GM20000 (cell line): ENCODE measurements at places on chromosomes 1 and 21.

DNA sequence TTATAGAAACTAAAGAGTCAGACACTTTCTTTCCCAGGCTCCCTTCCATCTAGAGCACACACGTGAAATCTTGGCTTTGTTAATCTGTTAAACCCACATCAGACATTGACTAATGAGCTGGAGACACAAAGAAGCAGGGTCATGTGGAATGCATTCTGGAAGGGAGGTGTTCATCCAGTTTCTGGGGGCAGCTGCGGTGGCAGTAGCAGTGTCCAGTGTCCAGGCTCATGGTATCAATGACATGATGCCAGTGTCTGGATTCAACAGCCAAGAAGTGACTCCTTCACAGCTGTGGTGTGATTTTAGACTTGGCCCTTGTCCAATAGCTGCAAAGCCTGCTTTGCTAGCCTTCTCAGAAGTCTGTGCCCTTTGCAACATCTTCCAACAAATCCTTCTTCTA, 95.2 kb downstream of the NTPCR start:
- DNase-seq = no peak

DNA sequence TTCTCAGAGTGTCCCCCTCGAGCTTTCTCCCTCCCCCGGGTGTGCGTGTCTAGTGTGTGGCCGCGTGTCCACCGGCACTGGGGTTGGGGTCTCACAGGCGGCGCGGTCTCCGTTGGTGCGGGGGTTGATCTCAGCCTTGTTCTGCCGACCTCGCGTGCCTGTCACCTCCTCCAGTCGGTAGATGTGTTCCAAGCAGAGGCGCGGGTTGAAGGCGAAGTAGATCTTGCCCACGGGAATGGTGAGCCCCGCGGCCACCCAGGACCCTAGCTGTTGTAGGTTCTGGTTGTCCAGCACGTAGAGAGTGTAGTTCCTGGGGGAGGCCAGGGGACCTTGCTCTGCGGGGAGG, 9.8 kb downstream of the INSRR start:
- DNase-seq = no peak

DNA sequence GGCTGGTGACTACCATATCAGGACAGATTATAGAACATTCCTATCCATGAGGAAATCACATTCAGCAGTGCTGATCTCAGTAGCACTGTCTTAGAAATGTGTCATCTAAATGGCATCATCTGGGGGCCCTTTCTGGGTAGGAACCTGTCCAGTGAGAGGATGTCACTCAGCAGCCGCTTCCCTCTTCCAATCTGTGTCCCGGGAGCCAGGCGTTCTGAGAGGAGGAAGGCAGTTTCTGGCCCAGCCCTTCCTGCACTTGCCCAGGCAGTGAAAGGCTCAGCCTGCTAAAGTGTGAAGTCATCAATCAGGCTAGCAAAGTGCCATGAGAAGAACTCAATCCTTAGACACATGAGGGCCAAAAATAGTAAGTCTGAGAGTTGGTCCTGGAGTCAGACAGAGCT, 25.6 kb downstream of the RAB4A start:
- no peak for DNase-seq

DNA sequence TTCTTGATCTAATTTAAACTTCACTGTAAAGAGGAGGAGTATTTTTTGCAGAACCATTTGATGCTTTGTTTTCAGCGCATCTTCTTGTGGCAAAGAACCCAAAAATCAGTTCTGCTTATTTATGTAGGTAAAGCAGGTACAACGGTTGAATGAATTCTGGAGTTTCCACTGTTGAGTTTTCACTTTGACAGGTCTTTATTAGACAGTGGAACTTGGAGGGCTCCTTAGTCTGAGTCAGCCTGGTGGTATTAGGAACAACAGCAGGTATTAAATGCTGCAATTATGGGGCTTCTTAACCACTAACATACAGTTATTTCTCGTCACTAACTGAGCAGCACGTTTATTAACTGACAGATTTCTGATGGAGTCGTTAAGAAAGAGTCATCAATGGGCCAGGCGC, 1.2 kb downstream of the LRIG2 start:
- DNase-seq = no peak

DNA sequence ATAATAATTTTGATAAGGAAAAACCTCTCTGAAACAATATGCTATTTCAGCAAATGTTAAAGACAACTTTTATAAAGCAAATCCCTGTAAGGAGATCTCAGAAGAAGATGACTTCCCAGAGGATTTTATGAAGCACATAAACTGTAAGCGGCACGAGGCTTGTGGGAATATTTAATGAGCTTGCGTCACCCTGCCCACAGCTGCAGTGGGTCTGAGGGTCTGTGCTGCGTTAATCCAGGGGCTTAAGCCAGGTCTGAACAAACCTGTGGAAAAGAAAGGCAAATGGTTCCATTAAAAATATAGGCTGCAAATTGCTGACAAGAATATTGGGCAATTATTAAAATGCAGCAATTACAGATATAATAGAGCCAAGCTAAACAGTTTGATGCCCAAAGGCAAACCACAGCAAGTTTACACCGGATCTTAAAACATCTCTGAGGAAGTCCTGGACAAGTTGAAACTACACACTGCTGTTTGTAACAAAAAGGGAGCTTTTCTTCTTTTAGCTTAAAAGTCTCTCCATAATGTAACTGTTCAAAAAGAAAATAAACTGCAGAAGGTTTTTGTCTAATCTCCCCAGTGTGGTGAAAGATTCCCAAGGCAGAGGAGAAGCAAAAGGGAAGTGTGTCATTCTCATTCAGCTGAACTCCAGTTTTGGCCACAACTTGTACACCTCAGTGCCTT, 21.8 kb downstream of the TGFBR3 start:
- no peak for DNase-seq

DNA sequence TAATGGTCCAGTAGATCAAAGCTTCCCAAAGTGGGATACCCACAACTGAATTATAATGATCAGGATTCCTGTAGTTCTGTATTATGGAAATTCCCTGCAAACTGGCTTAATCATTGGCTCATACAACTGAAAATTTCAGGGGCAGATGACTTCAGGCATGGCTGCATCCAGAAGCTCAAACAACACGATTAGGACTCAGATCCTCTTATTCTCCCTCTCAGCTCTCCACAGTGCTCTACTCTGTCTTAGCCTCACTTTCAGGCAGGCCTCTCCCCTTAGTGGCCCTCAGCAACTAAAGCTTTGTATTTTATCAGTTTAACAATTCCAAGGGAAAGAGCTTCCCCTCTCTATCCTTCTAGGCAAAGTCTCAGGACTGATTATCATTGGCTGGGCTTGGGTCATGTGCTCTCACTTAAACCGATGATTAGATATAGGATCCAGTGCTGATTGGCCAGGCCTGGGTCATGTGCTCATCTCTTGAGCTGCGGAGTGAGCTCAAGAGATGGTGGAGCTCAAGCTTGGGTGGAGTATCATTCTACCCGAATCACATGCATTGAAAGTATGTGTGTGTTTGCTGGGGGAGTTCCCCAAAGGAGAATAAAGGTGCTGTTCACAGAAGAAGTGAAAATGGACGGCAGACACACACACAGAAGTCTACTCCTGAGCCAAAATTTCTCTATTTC, 57.9 kb upstream of the RUNX3 start:
- peak; percentile 67 for DNase-seq

GRCh38 chr1:72281637-72282270, 585 bp downstream of the NEGR1 start:
- DNase-seq = no peak

GRCh38 chr1:240462766-240463395, 149.1 kb downstream of the GREM2 start:
- DNase-seq = no peak

- no peak for DNase-seq
Measured at GRCh38 chr1:200512191-200512590, 102.4 kb upstream of the ZNF281 start.

- no peak for DNase-seq
Measured at GRCh38 chr1:229990326-229990725, 76.7 kb upstream of the GALNT2 start.

DNA sequence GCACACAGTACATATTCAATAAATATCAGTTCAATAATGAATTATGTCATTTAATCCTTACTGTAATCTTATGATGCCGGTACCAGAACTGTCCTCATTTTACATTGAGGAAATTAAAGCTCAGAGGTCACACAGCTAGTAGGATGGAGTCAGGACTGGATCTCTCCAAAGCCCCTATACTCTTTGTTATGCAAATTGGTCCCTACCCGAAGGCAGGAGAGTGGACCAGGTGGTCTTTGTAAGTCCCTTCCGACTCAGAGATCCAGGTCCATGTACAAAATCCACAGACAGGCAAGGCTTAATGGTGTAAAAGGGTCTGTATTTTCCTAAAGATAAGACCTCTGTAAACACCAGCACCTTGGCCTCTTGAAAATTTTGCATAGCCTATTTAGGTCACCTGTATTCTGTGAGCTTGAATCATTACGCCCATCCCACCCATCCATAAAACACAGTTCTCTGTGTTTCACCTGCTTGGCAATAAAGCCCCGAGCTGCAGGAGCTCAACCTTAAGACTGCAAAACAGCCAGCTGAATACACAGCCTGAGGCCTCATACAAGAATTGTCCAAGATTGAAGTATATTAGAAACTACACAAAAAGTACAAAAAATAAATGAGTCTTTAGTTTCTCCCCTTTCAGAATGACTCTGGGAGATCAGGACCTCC, 41.7 kb downstream of the PLXNA2 start:
- DNase-seq = no peak

- no peak for DNase-seq
Measured at GRCh38 chr1:41545996-41546832, 61.7 kb upstream of the EDN2 start.

DNA sequence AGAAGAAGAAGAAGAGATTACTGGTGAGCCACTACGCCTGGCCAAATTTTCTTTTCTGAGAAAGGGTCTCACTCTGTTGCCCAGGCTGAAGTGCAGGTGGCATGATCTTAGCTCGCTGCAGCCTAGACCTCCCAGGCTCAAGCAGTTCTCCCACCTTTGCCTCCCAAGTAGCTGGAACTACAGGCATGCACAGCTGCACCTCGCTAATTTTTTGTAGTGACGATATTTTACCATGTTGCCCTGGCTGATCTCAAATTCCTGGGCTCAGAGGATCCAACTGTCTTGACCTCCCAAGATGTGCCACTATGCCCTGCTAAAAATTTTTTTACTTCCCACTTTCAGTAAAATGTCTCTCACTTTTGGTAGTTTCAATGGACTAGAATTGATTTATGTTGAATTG, 24.4 kb downstream of the TMEM200B start:
- DNase-seq = no peak

DNA sequence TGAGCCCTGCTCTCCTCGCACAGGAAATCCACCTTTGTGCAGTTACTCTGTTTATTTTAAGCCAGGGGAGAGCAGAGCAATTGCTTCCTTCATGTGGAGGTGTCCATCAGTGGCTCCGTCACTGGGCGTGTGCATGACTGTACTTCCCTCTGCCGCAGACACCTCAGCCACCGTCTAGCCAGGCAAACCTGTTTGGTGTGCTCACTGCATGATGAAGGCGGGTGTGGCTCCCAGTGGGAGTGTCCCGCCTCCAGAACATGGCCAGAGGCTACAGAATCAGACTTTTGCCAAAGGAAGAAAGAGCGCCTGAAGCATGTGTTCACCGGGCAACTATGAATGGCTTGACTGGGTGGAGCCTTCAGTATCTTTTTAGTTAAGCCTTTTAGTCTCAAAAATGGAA, 26.1 kb upstream of the LAMC2 start:
- DNase-seq = no peak

DNA sequence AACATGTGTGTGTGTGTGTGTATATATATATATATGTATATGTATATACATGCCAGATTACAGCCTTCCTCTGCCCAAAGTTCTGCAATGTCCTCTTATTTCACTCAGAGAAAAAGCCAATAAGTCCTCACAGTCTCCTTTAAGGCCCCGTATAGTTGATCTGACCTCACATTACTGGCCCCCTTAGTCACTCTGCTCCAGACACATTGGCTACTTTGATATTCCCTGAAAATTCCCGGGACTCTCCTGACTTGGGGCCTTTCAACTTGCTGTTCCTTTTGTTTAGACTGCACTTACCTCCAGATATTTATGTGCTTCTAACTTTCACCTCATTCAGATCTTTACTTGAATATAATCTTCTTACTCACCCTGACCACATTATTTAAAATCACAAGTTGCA, 4.2 kb upstream of the BSDC1 start:
- DNase-seq = no peak

GRCh38 chr1:41230656-41231055, 11.4 kb downstream of the SCMH1 start:
- DNase-seq = no peak

DNA sequence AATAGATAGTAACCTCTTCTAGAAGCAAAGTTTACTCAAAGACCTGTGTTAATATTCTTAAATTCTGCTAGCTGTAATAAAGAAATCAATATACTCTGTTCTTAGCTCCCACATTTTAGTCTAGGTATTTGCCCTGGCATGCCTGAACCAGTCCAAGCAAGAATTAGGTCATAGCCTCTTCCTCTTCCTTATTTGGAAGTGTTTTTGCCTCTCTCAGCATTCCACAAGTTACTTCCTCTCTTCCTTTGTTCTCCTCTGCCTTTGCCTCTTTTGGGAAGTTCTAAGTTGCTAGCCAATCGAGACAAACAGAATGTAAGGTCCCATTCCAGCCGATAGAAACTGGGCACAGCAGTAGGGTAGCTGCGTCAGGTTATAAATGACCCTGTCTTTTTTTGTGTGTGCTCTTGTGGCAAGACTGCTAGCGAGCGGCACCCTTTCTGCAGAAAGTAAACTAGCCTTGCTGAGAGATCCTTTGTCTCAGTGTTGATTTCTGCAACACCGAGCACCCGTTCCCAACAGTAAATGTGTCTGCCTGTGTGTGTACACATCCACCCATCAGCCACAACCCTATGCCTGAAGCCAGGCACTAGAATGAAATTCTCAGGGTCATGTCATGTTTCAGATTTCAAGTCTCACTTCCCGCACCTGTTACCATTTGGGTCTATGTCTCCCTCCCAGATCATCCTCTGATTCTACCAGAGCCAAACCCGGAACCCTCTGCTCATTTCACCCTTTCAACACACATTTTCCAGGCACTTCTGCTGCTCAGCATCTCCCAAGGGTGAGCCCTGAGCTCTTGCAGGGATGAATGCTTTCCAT, 37.5 kb downstream of the LRRC3 start:
- no peak for DNase-seq

- DNase-seq = no peak
Measured at GRCh38 chr1:89121641-89122040, 4.3 kb downstream of the GBP2 start.

DNA sequence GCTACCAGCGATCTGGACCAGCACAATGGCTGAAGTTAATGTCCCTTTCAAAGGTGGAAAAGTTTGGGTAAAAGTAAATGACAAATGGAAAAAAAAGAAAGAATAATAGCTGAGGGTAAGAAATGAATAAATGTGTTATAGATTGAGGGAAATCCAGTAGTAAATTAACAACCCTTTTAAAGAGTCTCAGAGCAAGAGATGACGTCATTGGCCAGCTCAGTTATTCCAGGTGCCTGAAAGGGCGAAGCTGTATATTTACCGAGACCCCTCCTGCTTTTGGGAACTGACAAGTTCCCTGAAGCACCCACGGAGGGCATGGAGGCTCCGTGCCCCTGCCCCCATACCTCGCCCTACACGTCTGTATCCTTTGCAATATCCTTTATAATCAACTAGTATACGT, 40.5 kb upstream of the KCNJ6 start:
- no peak for DNase-seq

- peak; percentile 88 for DNase-seq
Measured at GRCh38 chr1:37793773-37794371, at the start of gene MANEAL. Gene MANEAL (plus strand): TSS chr1:37793847. CDS start chr1:37794183, 336 bp downstream.
